WTC11 (cell line): ENCODE measurements at places on chromosomes 5 and 9. TPM values are rescaled to one million over a fixed set of nuclear protein-coding genes. Genes with fewer than 3 reads are reported as not detected.

DNA sequence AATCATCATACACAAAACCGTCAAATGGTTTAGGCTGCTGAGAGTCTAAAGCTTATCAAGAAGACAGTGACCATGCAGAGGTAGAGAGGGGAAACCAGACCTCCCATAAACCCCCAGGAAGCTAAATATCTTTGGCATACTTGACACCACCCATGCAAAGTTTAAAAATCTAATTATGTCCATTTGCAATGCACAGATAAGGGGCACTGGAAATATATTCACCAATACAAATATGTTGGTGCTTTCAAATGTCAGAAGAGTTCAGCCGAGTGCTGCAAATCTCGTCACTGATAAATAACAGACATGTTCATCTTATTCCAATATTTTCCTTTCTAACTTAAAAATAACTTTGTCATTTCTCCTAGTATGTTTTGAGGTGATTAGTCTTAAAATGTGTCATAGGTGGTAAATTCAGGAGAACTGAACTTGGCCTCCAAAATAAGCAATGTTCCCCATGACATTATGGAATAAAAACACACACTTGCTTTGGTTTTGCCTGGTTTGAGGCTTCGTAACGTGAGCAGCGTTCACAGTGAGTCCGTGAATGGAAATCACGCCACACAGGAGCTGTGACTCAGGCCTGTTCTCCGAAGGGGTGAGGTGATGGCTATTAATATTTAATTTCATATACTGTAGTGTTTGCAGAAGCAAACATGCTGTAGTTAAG is 182.2 kb downstream of the AOPEP start:
- DNase-seq = no peak

DNA sequence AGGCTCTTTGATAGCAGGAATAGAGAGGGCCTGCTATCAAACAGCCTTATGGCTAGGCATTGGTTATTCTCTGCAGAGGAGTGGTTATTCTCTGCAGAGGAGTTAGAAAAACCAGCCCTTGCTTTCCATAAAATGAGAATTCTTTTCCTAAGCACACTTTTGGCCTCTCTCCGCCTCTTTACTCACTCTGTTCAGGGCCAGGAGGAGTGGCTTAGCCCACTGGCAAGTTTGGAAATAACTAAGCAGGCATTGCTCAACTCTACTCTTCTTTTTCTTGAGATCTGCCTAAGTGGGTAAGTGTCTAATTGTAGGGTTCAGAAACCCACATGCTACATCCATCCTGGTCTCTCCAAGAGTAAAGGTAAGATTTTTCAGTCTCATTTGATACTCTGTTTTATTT is 341.7 kb downstream of the KIAA0825 start:
- DNase-seq = no peak

DNA sequence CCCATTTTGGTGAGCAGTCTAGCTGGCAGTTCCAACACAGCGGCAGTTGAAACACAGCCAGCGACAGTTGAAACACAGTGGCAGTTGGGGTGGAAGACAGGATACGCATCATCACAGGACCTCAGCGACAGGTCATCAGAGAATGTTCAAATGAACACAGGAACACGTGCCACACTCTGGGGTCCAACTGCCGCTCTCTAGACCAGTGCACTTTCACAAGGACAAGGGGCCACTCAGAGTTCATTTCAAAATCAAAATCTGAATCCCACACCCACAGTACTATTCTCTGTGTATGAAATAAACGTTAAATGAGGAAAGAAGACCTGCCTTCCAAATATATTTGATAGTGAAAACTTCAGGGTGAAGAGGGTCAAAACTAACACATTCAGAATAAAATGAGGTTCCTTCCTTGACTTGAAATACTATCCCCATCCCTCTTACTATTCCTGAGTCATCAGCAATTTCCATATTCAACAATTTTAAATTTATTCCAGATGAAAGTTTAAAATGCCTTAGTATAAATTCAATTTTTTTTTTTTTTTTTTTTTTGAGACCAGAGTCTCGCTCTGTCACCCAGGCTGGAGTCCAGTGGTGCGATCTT is 53.0 kb upstream of the SIMC1 start:
- DNase-seq = no peak

- DNase-seq = no peak
Observed at GRCh38 chr9:134458207-134459108, 132.2 kb downstream of the RXRA start.

The IL3 gene
- not detected in 3 replicates for total RNA-seq
